ENCODE measurements at places on chromosomes 12 and 14.
A peak's percentile ranks its signal among the peaks of the same experiment; 100 is the strongest.

DNA sequence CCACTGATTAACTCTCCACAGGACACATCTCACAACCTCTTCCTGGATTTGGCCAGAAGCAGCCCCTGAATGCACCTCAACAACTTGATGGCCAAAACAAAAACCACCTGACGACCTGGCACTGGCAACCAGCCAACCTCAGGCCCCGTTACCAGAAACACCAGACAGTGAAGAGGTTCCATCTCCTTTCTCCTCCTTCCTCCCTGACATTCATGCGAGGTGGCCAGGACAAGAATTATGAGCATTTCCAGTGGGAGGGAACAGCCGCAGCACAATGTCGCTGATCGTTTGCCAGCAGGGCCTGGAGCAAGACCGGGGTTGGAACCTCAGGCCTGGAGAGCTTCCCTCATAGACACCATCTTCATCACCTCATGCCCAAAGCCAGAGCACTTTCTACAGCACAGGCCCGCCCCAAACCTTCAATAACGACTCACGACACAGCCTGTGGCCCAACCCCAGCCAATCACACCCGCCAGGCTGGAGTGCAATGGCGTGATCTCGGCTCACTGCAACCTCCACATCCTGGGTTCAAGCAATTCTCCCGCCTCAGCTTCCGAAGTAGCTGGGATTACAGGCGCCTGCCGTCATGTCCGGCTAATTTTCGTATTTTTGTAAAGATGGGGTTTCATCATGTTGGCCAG lies 48.7 kb downstream of the CCDC88C start:
- no peak for DNase-seq

DNA sequence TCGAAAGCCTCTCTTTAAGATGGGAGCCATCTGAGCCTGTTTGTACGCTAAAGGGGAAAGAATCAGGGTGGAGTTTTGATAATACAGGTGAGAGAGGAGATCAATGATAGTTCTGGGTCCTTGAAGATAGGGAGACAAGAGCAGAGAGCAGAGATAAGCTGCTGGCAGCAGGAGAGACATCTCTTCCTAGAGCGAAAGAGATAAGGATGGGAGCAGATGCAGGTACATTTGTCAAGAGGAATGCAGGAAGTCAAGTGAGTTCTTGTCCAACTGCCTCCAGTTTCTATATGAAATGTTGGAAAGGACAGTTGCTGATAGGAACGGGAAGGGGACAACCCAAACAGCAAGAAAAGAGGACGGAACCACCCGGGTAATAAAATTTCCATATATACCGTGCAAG lies 24.7 kb upstream of the HIF1A start:
- no peak for DNase-seq

GRCh38 chr14:105840266-105841021 lies 314.1 kb downstream of the TMEM121 start:
- DNase-seq = no peak

GRCh38 chr12:90630006-90630405 lies 325.0 kb downstream of the CCER1 start:
- no peak for DNase-seq

DNA sequence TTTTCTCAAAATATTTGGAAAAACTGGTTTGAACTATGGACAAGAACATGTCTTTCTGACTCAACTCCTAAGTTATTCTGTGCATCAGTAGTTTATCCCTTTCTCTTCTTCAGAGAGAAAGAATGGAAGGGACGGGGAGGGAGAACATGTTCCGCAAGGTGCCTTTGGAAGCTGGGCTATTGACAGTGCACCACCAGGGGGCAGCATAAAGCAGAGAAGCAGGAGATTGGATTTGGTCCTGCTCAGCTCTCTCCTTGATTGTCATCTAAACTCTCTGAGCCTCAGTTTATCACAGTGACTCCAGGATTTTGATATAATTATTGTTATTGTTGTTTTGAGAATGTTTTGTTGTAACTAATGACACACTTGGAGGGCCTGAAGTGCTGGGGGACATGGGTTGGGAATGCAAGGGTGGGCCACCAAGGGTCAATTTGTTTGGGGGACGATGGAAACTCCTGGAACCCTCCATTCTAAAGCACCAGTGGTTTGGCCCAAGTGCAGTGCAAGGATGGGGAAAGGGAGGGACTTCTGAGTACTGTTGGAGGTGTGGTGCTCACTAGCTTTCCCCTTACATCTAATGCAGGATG lies 45.3 kb upstream of the ANO6 start:
- peak; percentile 80 for DNase-seq

DNA sequence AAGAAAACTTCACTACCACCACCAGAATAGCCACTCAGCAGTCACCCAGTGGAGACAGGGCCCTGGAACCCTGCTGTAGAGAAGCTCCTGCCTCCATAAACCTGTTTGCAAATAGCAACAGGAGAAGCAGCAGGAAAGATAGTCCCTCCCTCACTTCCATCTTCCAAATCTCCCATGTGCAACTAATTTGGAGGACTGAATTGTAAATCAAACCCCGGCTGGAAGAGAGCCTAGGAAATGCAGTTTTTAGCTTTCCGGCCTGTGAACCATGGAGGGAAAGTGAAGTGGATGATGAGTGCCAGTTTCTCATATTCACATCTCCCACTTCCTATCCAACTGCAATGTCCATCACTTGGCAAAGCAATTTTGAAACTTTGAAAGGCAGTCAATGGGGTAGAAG lies 167.2 kb upstream of the FRMD6 start:
- DNase-seq = no peak

- no peak for DNase-seq
Measured at GRCh38 chr12:114998750-114999128, 314.8 kb upstream of the TBX3 start.

- peak; percentile 81 for DNase-seq
Measured at GRCh38 chr12:14948672-14949071, 10.3 kb upstream of the ERP27 start.

- DNase-seq = peak; percentile 38
Measured at GRCh38 chr12:53052419-53053217, 2.8 kb downstream of the TNS2 start.

GRCh38 chr12:101474248-101474647 lies 888 bp upstream of the SPIC start:
- no peak for DNase-seq

DNA sequence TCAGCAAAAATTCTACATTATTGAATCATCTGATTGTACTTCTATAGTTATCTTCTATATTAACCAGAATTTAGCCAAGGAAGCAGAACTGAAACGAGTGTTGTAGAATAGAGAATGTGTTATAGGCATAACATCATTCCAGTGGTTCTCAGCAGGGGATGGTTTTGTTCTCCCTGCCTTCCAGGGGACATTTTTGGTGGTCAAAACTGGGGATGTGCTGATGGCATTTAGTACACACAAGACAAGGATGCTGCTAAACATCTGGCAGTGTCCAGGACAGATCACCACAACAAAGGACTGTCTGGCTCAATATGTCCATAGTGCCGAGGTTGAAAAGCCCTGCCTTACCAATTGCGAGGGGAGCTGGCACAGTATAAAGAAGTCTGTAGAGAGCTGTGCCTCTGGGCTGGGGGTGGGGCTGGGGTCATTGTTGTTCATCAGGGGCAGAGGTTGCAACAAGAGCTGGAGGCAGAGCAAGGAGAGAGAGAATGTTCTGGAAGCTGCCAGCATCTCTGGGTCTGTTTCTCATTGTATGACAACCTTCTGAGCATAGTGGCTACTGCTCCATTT lies 1472.8 kb downstream of the AACS start:
- no peak for DNase-seq

DNA sequence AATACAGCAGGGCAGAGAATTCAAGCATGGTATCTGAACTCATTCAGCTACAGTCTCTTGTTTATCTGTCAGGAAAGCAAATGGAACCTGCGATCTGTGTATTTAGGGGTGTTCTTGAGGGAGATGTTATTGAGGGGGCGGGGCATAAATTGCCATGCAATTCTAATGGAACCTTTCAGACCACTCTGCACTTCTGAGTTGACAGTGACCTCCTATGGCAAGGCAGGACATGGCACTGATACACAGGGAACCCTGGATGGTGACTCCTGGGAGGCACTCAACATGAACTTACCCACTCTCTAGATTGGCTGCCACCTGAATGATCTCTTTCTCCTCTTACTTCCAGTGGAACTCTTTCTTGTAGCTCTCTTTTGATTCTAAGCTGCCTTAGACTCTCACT lies 787.3 kb downstream of the VRK1 start:
- DNase-seq = no peak

GRCh38 chr12:99057670-99058069 lies 412.6 kb downstream of the APAF1 start:
- DNase-seq = no peak

GRCh38 chr12:121578230-121579189 lies 2.3 kb downstream of the KDM2B start:
- no peak for DNase-seq

GRCh38 chr12:66573605-66574004 lies 105.3 kb downstream of the GRIP1 start:
- no peak for DNase-seq

DNA sequence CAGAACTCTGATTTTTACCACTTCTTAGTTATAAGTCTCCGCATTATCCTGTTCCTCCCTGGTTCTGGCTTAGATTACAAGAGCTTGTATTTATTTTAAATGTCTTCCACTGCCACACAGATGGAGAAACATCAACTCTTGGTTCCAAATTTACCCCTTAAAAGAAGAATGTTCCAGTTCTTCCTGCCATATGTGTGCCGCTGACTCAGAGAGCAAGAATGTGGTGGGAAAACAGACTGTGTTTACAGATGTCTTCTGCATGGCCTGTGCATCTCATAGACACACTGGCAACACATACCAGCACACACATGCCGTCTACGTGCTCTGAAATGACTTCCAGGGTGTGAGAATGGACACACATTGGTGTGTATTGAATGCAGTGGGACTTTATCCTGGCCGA lies 383.0 kb downstream of the LRIG3 start:
- peak; percentile 79 for DNase-seq

DNA sequence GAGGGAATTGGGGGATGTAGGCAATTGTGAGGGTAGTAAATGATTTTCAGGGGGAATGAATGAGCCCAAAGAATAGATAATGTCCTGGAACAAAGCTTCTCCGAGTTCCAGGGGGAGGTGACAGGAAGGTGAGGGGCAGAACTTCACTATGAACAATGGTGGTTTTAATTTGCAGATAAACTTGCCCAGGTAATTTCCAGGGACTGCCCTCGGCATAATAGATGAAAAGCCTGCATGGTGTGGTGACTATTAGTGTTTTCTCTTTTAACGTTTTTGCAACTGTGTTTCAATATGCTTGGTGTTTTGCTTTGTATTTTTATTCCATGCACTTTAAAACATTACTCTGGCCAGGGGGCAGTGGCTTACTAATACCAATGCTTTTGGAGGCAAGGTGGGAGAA lies 325.2 kb upstream of the RGS6 start:
- no peak for DNase-seq

DNA sequence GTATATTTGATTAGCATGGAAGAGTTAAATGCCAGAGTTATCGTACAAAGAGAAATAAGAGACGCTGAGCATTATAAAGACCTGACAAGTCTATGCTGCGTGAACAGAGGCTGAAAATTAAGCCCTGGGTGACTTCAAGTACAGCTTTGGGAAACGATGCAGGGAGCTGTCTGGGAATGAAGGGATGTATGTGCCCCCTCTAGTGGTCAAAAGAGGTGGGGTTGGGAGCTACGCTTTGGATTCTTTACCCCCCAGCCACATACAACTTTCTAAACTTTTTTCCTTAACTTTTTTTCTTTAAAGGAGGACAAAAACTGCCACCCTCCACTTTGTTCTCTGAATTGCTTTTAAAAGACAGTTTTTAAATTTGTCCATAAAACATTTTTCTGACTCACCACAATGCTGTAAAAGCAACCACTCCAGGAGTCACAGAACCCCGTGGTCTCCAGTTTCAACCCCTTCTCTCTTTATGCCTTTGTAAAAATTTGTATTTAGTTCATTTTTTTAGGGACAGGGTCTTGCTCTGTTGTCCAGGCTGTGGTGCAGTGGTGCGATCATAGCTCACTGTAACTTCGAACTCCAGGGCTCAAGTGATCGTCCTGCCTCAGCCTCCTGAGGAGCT lies 59.4 kb downstream of the ZNF664 start:
- peak; percentile 56 for DNase-seq

DNA sequence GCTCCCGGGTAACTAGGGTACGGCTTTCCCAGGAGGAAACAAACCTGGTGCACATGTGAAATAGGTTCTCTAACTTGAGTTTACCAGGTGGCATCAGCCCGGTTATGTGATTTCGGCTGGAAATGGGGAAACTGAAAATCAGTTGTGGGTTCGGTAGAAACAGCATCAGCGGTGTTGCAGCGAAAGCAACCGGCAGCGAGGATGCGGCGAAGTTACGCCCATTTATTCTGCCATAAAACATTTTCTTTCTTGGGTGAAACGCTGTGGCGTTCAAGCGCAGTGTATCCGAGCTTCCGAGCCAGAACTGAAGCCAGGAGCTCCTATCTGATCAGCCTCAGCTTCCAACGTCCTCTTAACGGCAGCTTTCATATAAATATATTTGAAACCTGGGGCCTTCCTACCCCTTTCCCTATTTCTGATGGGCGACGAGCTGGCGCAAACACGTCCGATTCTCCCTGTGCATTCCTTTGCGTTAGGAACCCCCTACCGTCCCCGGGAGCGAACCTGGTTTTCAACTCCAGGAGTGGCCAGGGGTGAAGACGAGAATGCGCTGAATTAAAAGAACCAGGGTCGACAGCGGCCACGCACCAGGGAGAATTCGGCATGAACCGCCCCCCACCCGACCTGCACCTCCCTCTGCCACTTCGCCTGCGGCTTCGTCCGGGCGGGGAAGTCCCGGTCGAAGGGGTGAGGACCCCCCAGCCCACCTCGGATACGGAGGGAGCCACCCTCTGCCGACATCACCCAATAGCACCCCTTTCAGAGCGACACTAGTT lies 1.6 kb downstream of the DPF3 start:
- DNase-seq = no peak

DNA sequence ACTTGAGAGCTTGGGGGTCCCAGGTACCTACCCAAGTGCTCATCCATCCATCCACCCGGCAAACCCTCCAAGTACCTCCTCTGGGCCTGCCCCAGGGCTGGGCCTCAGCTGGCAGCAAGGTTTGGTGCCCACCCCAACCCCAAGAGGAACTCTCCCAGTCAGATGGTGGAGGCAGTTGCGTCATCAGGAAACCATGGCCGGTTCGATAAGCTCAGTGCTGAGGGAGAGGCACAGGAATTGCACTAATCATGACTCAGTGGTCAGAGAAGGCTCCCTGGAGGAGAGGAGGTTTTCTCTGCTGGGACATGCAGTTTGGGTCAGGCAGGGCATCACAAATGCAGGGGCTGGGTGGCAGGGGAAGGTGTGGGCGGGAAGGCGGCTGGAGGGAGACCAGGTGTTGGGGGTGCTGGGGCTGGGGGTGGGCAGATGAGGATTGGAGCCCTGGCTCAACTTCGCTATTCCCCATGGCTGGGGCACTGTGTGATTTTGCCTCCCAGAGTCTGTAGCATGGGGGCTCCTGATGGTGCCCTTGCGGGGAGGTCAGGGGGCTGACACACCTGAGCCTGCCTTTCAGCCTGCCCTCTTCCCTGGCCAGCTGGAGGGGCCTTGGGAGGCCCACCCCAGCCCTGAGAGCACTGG lies 32.2 kb downstream of the SH2B3 start:
- DNase-seq = no peak

DNA sequence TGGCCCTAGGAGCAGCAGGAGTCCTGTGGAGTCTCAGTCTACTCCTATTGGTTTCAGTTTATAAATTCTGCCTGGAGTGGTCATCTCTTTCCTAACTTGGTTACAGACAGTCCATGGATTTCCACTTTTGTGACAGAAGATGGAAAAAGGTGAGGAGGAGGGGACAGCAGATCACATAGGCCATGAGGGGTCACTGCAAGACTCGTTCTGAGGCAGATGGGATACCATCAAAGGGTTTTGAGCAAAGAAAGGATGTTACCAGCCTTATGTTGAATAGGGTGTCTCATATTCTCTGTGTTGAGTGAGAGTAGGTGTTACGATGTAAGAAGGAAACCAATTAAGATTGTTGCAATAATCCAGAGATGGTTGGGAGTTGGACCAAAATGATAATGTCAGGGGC lies 15.3 kb downstream of the PDE3A start:
- no peak for DNase-seq
